Fibroblast of lung (primary cell): ENCODE measurements at places on chromosomes 6 and 20. TPM values are rescaled to one million over a fixed set of nuclear protein-coding genes. Genes with fewer than 3 reads are reported as not detected.

The KCNK16 gene
- not detected in 2 replicates for polyA plus RNA-seq

The LIN28B gene
- not detected in 2 replicates for polyA plus RNA-seq

The BPI gene
- 0.10 TPM in 1 of 2 replicates, not detected in the other for polyA plus RNA-seq

The SLC52A3 gene
- not detected in 2 replicates for polyA plus RNA-seq

The SRC gene
- polyA plus RNA-seq = 17.8 and 18.6 TPM in 2 replicates

The NELFE gene
- polyA plus RNA-seq = 81.7 and 119 TPM in 2 replicates

The ZNF311 gene
- 0.61 and 0.89 TPM in 2 replicates for polyA plus RNA-seq

The LTV1 gene
- polyA plus RNA-seq = 30.2 and 37.0 TPM in 2 replicates

The CCN6 gene
- polyA plus RNA-seq = 0.08 and 0.49 TPM in 2 replicates

The PPP1R10 gene
- 25.2 and 35.5 TPM in 2 replicates for polyA plus RNA-seq

The RBM24 gene
- polyA plus RNA-seq = 1.8 and 2.5 TPM in 2 replicates

The C6orf58 gene
- 0.05 TPM in 1 of 2 replicates, not detected in the other for polyA plus RNA-seq

The RNF144B gene
- 0.29 and 0.61 TPM in 2 replicates for polyA plus RNA-seq

The SAMD5 gene
- polyA plus RNA-seq = 5.9 and 6.2 TPM in 2 replicates

The DNAH8 gene
- not detected in 2 replicates for polyA plus RNA-seq

The RAB44 gene
- 0.03 TPM in 1 of 2 replicates, not detected in the other for polyA plus RNA-seq

The MAK gene
- polyA plus RNA-seq = 0.01 TPM in 1 of 2 replicates, not detected in the other

The TMEM181 gene
- polyA plus RNA-seq = 27.4 and 35.6 TPM in 2 replicates

The LY6G6D gene
- not detected in 2 replicates for polyA plus RNA-seq

The BMP5 gene
- 0.05 TPM in 1 of 2 replicates, not detected in the other for polyA plus RNA-seq

The TCP11 gene
- polyA plus RNA-seq = 0.16 and 0.24 TPM in 2 replicates

The ANGPT4 gene
- polyA plus RNA-seq = not detected in 2 replicates

The DEFB124 gene
- not detected in 2 replicates for polyA plus RNA-seq
